Forelimb muscle (tissue), 1 donor: ENCODE measurements at places on chromosomes 1 and 21. TPM values are rescaled to one million over a fixed set of nuclear protein-coding genes. Genes with fewer than 3 reads are reported as not detected.

Gene SFN
- 0.10 TPM for polyA plus RNA-seq

DNA sequence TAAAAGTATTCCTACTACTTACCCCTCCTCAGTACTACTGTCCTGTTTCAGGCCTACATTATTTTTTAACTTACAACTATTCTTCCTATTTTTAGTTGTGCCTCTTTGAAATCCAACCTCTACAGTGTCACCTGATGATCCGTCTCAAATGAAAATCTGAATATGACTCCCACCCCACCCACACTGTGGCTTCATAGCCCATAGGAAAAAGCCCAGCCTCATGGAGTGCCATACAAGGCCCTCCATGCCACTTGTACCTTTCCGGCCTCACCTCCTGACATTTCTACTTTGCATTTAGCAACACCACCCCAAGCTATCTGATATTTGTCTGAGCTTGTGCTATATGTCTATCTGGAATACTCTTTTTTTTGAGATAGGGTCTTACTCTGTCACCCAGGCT lies 49.3 kb downstream of the TRAF5 start:
- no peak for DNase-seq

- no peak for DNase-seq
These were observed 2.1 kb upstream of the WASF2 start for GRCh38 chr1:27491748-27492700.

DNA sequence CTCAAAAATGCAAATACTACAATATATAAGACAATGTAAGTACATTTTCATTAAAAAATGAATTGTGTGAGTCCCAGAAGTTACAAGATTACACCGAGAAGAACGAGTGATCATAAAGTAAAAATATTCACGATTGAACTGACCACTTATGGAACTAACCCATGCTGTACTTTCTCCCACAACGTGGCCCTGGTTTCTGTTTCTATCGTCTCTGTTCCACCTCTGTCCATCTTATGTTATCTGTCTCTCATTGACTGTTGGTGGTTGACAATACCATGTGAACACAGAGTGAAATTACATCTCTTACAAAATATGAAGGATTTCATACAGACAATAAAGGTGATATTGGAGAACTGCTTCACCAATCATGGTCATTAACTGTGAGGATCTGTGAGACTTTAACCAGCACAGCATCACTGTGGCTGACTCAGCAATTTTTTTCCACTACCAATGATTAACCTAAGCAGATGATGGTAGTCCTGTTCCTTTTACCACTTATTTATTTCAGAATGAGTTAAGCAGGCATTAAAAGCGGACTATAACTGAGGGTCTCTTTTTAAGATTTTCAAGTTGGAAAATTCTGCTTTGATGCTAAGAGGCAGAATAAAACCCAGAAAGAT lies 165.1 kb downstream of the TGFB2 start:
- no peak for DNase-seq

GRCh38 chr1:42424201-42424600 lies 31.6 kb downstream of the ZMYND12 start:
- DNase-seq: no peak

Gene LEFTY1
- 0.57 TPM for polyA plus RNA-seq

Gene KCNJ9
- 0.10 TPM for polyA plus RNA-seq

Gene PDE9A
- 7.8 TPM for polyA plus RNA-seq

GRCh38 chr1:64046243-64046642 lies 157.2 kb upstream of the UBE2U start:
- DNase-seq: no peak

GRCh38 chr1:94247138-94248094 lies 10.0 kb upstream of the ARHGAP29 start:
- DNase-seq: no peak

Gene CD1D
- 1.3 TPM for polyA plus RNA-seq

Gene SELE
- polyA plus RNA-seq: 1.1 TPM

DNA sequence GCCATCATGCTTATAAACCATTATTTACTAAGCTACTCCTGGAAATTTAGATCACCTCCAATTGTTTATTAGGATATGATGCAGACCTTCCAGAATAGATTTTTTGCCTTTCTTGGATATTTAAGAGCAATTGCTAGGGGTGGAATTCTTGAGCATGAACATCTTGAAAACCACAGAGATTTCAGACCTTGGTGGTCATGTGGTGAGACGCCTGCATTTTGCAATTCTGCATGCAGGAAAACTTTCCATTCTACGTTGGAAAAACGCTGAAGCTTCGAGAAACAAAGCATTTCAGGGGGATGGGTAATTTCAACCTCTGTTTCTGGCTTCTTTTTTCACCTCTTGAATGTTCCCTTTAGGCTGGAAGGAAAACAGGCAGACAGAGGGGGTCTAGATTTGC lies 596.3 kb downstream of the KIF26B start:
- no peak for DNase-seq

GRCh38 chr1:17419626-17420328 lies 19.7 kb downstream of the RCC2 start:
- no peak for DNase-seq

Gene TINAGL1
- polyA plus RNA-seq: 21.1 TPM

Gene LIN28A
- polyA plus RNA-seq: not detected

DNA sequence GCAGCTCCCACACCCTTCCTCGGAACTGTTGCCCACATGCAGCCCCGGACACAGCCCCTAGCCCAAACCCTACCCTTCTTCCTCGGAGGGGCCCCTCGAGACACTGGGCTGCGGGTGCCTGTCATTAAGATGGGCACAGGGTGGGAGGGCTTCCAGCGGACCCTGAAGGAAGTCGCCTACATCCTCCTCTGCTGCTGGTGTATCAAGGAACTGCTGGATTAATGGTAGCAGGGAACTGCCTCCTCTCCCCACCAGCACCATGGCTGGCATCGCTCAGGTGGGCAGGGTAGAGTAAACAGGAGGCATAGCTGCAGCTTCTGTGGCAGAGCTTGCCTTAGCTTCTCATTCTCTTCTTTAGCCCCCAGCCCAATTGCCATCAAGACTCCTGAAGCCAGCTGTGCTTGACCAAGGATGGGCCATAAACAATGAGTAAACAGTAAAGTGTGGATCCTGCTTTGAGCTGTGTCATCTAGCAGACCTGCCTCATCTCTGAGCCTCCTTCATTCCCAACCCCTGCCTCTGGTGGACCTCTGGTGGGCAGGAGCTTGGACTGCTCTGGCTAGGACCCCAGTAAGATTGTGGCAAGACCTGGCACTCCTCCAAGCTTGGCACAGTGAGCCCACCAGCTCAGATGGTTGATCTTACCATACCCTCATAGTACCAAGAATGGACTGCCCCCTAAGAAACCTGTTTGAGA lies at the start of gene LENEP:
Gene LENEP, plus strand, starts transcription at position 15 of the 697 bp plus-strand sequence. Its CDS starts 22 bp downstream, at position 37.
- DNase-seq: no peak

DNA sequence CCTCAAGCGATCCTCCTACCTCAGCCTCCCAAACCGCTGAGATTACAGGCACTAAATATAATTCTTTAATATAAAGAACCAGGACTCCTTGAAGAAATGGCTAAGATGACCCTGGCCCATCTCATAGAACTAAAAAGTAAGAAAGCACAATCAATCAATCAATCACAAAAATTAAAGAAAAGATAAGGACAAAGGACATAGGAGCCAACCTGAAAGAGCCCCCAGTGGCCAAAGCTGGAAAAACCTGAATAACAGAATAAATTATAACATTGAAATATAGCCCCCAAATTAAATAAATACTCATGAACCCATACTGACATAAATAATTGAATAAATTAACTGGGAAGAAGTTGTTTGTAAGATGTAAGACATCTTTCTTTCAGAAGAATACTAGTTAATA lies 8.9 kb downstream of the NUP210L start:
- no peak for DNase-seq

DNA sequence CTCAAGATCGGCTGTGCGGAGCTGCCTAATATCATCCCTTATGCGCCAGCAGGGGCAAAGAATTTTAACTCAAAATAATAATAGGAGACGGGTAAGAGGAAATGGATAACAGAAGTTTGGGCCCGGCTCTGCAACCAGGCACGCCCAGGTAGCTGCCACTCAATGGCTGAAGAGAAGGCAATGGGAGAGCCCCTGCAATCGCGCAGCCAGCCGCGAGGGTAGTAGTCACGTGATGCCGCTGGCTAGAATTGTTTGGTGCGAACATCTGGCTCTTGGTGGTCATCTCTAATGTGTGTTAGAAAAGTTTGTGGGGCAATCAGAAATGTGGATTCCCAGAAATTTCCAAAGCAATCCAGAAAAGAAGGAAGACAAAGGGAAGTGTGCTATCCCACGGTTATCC lies 12.3 kb downstream of the BARHL2 start:
- no peak for DNase-seq
